ENCODE measurements at places on chromosomes 11 and 22. TPM values are rescaled to one million over a fixed set of nuclear protein-coding genes. Genes with fewer than 3 reads are reported as not detected.

TTC36 gene
- 1.6 TPM for polyA plus RNA-seq

SERHL2 gene
- 9.8 TPM for polyA plus RNA-seq

ZNF280B gene
- 4.7 TPM for polyA plus RNA-seq

RASSF10 gene
- 23.2 TPM for polyA plus RNA-seq

MMP10 gene
- polyA plus RNA-seq: not detected

MMP11 gene
- 21.6 TPM for polyA plus RNA-seq

- DNase-seq: no peak
Observed at GRCh38 chr11:48095779-48096470, 115.6 kb downstream of the PTPRJ start.

DNA sequence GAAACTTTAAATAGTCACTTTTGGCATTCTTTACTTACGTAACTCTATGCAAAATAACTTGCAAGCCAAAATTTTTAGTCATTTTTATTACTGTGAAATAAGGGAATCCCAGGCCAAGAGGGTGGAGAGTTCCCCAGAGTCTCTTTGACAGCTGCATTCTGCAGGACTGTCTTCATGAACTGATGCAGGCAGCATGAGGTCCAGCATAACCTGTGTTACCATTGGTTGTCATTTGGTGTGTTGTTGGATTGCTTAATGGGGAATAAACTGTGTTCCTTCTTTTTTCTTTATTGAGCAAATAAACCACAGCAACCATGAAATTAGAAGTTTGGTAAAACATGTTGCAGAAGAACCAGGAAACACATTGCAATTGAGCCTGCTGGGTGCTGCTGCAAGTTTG is 24.6 kb downstream of the MMP27 start:
- no peak for DNase-seq

- DNase-seq: no peak
Observed at GRCh38 chr11:79949574-79949973, 508.7 kb upstream of the TENM4 start.

- DNase-seq: no peak
Observed at GRCh38 chr11:64490562-64491216, 100.3 kb upstream of the SLC22A12 start.

DNA sequence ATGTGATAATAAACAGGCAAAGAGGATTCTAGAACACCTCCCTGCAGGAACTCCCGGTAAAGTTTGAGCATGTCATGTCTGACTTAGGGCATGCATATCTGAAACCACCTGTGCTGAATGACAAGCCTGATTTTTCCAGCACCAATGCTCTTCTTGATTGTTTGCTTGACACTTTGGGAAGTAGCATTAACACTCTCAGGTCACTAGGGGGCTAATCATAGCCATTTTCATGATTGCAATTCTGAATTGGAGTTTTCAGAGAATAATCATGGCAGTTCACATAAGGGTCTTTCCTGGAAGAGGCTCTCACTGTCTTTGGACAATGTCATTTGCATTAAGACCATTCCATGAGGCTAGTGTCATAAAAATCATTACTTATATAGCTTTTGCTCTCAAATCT is 234.4 kb upstream of the MTNR1B start:
- no peak for DNase-seq

DNA sequence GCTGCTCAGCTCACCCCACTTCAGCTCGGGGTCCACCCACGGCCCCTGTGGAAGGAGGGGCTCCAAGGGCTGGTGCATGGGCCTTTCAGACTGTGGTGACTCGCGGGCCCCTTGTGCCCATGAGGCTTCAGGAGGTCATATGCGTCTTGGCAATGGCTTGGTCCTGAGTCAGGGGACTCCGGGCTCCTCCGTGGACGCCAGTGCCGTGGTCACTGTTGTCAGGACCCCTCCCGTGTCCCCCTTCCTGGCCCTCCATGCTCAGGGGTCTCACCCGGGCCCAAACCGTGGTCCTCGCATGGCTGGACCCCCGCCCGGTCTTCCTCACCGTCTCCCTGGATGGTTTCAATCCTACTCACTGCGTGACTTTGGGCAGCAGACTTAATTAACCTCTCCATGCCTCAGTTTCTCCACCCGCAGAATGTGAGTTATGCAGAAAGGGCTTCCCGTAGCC is 436.4 kb downstream of the TBC1D22A start:
- DNase-seq: no peak

- DNase-seq: no peak
Observed at GRCh38 chr11:37812281-37812880, 1214.3 kb upstream of the RAG2 start.

DNA sequence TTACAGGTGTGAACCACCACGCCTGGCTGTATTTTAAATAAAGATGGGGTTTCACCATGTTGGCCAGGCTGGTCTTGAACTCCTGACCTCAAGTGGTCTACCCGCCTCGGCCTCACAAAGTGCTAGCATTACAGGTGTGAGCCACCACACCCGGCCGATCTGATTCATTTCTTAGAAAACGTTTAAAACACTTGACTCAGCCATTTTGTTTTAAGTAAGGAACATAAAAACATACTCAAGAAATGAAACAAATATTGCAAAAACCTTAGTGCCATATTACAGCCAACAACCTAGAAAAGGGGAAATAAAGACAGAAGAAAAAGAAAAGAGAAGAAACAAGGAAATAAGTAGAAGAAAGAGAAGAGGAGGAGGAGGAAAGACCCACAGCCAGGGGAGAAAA is 17.4 kb downstream of the LRFN4 start:
- no peak for DNase-seq

DNA sequence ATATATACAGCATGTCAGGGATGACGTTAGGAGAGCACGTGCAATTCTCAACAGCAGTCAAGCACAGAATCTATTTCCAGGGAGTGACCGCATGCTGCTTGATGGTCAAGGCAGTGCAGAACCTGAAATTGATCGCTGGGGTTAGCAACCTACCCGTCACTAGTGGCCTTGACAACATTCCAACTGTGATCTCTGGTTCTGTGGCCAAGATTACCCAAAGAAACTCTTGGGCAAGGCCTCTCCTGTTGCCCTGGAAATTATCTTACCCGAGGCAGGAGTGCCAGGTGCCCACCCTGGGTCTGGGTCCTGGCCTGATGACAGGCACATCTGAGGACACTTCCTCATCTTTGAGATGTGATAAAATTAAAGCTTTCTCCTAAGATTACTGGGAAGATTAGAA is 2.2 kb downstream of the TM7SF2 start:
- no peak for DNase-seq

DNA sequence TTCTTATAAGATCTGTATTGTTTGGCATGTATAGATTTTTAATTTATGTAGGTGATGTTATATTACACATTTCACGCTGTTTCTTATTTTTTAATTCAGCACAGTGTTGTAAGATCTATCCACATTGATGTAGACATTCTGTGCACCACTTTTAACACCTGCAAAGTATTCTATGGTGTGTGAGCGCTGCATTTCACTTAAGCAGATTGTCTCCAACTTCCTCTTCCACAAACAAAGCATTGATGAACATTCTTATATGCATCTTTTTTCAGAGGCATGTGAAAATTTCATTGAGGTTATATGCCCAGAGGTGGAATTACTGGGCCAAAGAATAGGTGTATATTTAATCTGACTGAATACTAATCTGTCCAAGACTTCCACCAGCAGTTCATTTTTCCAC is 3.4 kb upstream of the POU2AF1 start:
- no peak for DNase-seq

- no peak for DNase-seq
Observed at GRCh38 chr11:9662273-9662672, 1.6 kb upstream of the SWAP70 start.

Measured in renal cortex interstitium (tissue), 15 donors.